ENCODE measurements at places on chromosomes 4 and X.

GRCh38 chr4:1415681-1415981 lies 9.4 kb upstream of the NKX1-1 start:
- DNase-seq = no peak

DNA sequence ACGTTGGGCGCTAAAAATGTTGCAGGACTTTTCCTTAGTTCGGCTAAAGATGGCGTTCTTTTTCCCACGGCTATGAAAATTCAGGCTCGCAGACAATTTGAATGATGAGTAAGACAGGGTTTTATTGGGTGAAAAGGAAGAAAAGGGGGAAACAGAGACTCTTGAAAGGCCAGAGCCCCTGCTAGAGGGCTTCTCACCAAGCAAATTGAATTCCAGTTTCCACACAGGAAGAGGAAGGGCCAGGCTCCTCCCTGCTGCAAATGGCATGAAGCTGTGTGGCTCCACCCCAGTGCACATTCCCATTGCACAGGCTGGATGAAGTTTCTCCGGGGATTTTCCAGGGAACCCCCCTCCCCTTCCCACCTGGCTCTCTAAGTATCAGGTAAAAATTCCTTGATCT lies 210.9 kb downstream of the KLHL4 start:
- no peak for DNase-seq

DNA sequence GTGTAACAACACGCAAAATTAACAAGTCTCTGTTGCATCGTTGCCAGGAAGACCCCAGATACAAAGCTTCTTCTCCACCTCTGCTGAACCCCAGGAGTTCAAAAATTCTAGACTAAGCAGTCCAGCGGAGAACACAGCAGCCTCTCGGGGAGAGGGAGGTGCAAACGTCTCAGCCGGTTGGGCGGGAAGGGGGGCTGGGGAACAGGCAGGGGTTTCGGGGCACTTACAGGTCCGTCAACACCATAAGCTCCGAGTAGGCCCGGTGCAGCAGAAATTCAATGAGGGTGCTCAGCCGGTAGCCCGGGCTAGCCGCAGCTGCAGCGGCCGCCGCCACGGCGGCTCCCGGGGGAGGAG lies 394 bp downstream of the MED14 start:
- DNase-seq = no peak

- DNase-seq = no peak
Measured at GRCh38 chr4:154305616-154306015, 186.0 kb downstream of the DCHS2 start.

GRCh38 chr4:183074288-183074990 lies 24.6 kb upstream of the WWC2 start:
- DNase-seq = no peak

GRCh38 chr4:73092868-73093267 lies 23.4 kb upstream of the COX18 start:
- DNase-seq = no peak

GRCh38 chr4:62533573-62533972 lies 1333.4 kb downstream of the ADGRL3 start:
- no peak for DNase-seq

DNA sequence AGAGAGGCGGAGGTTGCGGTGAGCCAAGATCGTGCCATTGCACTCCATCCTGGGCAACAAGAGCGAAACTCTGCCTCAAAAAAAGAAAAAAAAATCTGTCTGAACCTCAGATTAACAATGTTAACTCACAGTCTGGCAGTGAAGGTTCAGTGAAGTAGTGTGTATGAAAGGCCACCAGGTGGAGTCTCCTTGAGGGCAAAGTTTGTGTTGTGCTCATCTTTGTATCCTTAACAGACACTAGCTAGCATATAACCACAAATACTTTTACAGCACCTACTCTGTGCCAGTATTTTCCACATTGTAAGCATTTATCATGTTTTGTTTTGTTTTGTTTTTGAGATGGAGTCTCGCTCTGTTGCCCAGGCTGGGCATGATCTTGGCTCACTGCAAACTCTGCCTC lies 46.0 kb upstream of the MGST2 start:
- no peak for DNase-seq

GRCh38 chr4:39687014-39687413 lies 10.9 kb upstream of the UBE2K start:
- DNase-seq = no peak

GRCh38 chr4:24748758-24749350 lies 46.5 kb upstream of the SOD3 start:
- DNase-seq = no peak

- DNase-seq = peak; percentile 12
Measured at GRCh38 chrX:72131317-72132294, at the start of gene RTL5. Gene RTL5, minus strand, starts transcription at chrX:72131915.

- no peak for DNase-seq
Measured at GRCh38 chr4:133969202-133969848, 232.3 kb downstream of the PABPC4L start.

DNA sequence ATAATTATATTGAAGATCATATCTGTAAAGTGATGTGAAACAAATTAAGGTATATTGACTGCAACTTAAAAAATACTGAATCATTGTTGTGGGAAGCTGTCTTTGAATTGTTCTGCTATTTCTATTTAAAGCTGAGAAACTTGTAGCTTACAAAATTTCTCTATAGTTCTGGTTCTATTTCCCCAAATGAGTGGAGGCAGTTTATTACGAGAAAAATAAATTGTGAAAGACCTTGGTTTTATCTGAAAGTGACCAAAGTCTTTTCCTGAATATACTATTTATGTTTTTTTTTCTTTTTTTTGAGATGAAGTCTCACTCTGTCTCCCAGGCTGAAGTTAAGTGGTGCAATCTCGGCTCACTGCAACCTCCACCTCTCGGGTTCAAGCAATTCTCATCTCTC lies 165.4 kb downstream of the SH3BGRL start:
- no peak for DNase-seq

DNA sequence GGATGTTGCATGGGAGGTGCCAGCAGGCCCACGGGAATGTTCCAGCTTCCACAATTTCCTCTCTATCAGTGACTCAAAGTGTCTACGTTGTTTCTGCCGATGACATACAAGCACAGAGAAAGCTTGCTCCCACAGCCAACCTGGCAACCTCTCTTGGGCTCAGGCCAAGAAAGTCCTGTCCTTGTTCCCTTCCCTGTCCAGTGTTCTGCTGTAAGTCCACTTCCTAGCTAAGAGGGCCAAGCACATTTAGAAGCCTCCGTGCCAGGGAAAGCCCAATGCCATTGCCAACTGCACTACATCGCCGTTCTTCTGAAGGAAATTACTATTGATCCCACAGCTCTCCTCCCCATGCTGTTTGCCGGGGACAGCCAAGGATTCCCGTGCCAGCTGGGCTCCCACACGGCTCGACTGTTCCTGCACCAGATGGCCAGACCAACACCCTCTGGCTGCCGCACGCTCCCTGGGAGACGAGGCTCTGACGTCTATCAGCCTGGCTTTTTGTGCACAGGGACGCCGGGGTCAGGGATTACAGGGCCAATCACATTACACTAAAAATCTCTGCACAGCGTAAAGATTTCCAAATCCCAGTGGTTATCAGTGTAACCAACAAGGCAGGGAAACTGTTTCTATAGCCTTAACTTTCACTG lies 284.0 kb downstream of the BCOR start:
- no peak for DNase-seq

DNA sequence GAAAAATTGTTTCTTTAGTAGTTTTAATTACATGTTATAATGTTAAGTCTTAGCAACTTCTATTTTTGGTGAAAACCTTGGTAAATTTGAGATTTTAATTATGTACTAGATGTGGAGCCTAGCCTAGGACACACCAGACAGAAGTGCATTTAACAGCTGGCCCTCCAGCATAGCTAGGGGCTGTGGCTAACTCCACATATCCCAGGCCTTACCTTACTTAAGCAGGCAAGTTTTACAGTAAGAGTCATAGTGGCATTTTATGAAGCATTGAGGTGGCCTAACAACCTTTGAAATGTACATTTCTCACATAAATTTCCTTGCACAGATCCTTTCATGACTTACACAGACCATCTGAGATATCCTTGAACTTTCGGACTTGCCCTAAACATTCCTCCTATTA lies 71.6 kb upstream of the C4orf54 start:
- no peak for DNase-seq

GRCh38 chr4:40265910-40266274 lies 69.1 kb downstream of the RHOH start:
- no peak for DNase-seq

DNA sequence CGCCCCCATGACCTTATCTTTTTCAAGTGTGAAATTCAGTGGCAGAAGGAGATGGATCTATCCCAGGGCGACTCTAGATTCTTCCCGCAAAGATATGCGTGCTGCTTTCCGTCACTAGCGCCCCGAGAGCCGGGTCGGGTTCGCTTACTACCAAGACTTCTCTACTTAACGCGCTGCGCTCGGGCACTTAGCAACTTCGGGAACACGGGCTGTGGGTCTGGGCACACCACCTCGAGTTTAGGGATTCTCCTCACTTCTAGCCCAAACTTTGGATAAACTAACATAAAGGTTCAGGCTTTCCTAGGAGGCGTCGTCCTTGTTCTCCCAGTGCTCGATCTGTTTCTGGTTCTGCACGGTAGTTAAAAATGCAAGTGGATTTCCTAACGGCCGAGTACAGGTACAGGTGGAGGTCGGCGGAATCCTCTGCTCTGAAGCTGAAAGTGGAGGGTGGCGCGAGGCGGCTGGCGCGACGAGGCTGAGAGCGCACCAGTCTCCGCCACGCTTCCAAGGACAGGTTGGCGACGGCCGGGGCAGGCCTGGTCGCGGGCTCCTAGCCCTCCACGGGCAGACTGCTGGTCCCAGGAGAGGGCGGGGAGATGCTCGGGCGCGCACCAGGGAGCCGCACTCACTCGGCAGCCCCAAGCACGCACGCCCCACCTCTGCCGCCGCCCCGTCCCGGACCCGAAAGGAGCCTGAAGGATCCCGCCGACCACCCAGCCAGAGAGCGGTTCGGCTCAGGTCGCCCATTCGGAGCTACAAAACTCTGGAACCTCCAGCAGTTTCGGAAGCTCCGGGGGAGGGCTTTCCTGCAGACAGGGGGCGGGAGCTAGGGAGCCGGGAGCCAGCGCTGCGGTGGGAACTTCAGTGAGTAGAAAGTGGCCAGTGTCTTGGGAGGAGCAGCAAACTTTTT lies 100.8 kb upstream of the TENM3 start:
- no peak for DNase-seq

DNA sequence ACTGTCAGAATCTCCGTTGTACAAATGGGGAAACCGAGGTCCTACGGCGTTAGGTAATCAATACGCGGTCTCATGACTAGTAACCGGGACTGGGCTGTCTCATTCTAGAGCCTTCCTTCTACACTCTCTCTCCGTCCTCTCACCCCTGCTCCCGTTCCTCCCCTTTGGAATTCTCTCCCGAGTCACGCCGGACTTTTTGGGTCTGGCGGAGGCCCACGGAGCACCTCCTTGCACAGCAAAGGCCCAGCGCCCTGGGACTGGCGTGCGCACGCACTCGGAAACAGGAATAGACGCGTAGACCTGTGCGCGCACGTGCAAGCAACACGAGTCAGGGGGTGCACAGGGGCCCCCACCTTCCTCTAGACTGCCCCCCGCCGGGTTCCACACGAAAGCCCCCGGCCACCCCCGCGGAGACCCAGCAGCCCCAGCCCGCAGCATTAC lies 361 bp downstream of the QDPR start:
- no peak for DNase-seq

DNA sequence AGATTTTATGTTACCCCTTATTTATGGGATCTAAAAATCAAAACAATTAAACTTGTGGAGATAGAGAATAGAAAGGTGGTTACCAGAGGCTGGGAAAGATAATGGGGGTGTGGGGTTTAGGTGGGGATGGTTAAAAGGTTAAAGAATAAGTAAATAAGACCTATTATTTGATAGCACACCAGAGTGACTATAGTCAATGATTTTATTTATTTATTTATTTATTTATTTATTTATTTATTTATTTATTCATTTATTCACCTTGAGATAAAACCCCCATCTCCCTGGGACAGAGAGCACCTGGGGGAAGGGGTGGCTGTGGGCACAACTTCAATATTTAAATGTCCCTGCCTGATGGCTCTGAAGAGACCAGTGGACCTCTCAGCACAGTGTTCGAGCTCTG lies 66.1 kb downstream of the UGT2A3 start:
- no peak for DNase-seq

DNA sequence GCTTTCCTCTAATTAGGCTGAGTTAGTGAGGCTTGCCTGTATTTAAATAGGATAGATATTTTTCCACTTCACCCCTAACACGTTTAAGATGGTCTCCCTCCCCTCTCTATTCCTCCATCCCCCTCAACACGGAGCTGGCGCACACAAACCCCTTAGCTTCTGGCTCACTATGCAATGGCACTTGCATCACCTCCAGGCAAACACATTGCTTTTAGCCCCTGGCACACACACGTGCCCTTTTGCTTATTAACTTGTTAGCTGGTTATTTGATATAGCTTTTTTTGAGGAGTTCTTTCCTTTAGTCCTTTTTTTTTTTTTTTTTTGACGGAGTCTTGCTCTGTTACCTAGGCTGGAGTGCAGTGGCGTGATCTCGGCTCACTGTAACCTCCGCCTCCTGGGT lies 94.3 kb downstream of the HDAC8 start:
- no peak for DNase-seq

DNA sequence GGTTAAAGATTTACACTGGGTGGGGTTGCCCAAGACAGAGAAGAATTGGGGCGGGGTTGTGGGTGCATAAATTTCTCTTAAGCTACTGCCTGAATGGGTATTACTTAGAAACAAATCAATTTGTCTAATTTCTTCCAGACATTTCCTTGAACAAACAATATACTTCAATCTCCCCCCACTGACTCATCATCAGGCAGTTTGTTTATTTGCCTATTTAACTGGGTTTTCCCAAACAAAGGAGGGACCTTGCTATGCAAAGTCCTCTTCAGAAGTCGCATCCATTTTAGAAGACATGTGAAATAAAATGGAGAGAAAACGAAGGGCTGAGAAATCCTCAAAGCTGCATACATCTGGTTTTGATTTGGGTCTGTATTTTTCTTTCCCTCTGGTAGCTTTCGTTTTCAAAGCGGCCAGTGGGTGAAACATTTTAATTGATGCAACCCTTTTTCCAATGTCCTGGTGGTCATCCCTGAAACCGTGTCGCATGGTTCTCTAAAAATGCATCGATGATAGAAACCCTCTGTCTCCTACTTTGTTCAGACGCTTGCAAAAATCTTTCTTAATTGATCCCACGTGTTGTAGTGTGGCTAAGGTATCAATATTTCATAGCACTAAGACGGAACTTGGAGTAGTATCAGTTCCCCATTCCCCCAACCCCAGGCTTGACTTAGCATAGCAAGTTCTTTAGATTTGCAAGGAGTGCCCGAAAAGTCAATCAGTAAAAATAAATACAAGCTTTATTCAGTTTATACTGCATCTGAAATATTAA lies 115.1 kb upstream of the MXRA5 start:
- no peak for DNase-seq

DNA sequence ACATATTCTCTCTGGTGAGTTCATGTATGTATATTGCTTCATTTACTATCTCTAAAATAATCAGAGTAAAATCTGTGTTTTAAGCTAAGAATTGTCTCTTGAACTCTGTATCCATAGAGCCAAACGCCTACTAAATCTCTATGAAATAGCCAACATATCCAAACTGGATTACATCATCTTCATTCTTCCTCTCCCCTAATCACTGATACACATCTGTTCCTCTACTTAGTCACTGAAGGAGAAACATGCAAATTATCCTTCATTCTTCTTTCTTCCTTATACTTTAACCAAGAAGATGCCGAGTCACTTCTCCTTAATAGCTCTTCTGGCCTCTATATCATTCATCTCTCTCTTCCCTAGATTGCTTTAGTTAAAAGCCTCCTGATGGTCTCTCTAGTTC lies 630.4 kb upstream of the FTHL17 start:
- no peak for DNase-seq

- DNase-seq = no peak
Measured at GRCh38 chr4:114466299-114466698, 132.3 kb upstream of the UGT8 start.

- DNase-seq = no peak
Measured at GRCh38 chr4:158080354-158080753, 92.5 kb downstream of the GASK1B start.

GRCh38 chr4:96136056-96136455 lies 296.2 kb downstream of the PDHA2 start:
- no peak for DNase-seq

All from activated T-helper 1 cell treated with anti-CD3 and anti-CD28 coated beads, Interleukin-2, amount 50 U/mL, for 16 hours (primary cell).